ENCODE measurements at places on chromosomes 4 and X.

DNA sequence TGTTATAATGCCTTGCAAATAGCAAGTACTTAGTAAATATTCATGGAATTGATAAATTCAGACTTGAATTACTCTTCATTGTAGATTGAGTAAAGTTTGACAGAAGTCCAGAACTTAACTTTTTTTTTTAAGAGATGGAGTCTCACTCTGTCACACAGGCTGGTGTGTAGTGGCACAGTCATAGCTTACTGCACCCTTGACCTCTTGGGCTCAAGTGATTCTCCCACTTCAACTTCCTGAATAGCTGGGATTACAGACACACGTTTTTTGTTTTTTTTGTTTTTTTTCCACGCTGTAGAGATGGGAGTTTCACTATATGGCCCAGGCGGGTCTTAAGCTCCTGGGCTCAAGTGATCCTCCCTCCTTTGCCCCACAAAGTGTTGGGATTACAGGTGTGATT, 32.1 kb downstream of the UBE2K start:
- no peak for DNase-seq

- no peak for DNase-seq
Observed at GRCh38 chrX:45368705-45369104, 168.0 kb upstream of the DIPK2B start.

GRCh38 chr4:52843958-52844357, 18.2 kb upstream of the RASL11B start:
- DNase-seq, result no peak

GRCh38 chr4:36492041-36492440, 210.6 kb downstream of the DTHD1 start:
- DNase-seq, result no peak

GRCh38 chr4:91373546-91373945, 930.2 kb upstream of the GRID2 start:
- DNase-seq, result no peak

DNA sequence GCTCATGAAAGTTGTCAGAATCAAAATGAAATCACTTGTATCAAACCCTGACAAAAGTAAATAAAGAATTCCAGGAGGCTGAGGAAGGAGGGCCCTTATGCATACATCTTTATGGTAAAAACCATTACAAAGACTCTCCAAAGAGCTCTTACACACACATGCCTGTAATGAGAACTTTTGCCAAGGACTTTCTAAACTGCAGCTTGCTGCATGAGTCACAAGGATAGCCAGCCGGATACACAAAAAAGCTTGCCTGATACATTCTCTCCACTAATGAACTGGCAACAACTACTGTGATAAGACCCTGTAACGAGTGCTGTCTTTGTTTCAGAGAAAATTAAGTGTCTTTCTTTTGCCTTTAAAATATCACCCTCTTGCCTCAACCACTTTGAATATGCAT, 618.1 kb downstream of the PPP4R3C start:
- DNase-seq, result peak; percentile 25

DNA sequence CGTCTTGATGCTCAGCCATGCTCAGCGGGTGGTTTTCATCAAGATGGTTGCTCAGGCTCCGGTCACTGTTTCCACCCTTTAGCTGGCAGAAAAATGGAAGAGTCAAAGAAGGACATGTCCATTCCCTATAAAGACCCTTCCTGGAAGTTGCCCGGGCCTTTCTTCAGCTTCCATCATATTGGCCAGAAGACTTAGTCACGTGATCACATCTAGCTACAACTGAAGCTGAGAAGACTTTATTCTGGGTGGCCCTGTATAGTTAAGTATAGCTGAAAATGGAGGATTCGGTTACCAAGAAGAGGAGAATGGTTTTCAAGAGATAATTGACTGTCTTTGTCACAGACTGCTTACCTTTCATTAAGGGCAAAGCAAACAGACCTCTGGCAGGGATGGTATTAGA, 296.7 kb upstream of the CASK start:
- DNase-seq, result no peak

- no peak for DNase-seq
Observed at GRCh38 chr4:13940921-13941320, 313.4 kb upstream of the BOD1L1 start.

DNA sequence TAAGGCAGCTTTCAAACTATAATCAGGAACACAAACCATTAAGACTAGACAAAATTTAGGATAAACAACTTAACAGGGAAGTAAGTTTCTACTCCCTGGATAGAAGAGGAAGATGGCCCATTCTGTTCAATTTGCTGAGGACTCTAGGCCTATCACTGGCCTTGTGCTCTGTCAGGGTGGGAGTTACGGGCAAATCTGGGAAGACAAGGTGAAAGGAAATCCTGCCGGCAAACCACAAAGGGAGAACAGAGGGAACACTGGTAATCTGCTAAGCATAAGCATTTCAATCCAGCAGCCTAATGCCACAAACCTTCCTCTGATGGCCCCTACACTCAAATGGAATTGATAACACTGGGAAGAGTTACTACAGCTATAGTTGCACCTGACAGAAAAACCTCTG, 8.3 kb downstream of the GPR82 start:
- DNase-seq, result no peak

GRCh38 chr4:110643096-110643495, 20.2 kb upstream of the PITX2 start:
- DNase-seq, result no peak

DNA sequence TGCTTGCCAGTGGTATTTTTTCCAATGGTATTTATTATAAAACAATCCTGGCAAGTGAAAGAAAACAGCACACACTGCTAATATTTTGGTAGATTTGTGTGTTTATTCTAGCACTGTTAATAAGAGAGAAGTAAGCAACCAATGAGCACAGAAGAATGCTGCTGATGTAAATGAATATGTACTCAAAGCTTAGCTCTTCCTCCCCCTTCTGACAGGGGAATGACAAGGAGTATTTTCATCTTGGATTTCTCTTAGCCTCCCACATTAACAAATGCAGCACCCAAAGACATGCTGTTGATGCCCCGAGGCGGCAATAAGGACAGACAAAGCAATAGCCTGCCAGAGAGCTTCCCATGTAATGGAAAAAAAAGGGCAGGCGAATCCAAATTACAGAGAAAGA, 18.6 kb downstream of the ARHGAP6 start:
- no peak for DNase-seq

DNA sequence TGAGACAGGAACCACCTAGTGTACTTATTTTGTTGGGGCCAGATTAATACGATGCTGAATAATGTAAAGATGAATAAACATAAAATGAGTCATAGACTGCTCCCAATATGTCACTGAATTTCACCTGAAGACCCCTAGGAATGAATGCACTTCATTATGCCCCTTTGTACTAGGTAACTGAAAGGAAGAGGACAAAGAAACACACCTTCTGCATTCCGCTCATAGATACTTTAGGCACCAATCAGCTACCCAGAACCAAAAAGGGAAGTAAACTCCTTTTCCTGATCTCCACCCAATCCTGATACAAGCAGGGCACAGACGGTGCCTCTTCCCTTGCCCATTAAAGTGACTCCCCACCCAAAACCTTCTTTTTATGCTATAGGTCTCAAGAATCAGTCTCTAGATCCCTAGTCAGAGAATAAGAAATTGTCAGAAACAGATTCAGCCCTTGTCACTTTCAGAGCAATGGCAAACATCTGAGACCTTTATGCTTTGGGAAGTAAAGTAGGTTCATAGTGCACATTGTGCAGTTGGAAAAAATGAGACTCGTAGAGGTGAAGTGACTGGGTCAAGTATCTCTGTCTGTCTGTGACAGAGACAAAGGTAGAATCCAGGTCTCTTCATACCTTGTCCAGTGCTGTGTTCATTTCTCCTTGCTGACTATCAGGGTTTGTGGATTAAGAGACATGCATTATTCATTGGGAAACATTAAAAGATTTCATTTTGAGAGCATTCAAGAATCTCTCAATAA, 2.3 kb downstream of the GPR174 start:
- DNase-seq, result no peak

- DNase-seq, result peak; percentile 64
Observed at GRCh38 chrX:23756165-23756564, 13.1 kb upstream of the ACOT9 start.

GRCh38 chrX:67893931-67894330, 350.1 kb downstream of the AR start:
- no peak for DNase-seq

GRCh38 chr4:6019316-6020263, 1.4 kb upstream of the C4orf50 start:
- peak; percentile 53 for DNase-seq

DNA sequence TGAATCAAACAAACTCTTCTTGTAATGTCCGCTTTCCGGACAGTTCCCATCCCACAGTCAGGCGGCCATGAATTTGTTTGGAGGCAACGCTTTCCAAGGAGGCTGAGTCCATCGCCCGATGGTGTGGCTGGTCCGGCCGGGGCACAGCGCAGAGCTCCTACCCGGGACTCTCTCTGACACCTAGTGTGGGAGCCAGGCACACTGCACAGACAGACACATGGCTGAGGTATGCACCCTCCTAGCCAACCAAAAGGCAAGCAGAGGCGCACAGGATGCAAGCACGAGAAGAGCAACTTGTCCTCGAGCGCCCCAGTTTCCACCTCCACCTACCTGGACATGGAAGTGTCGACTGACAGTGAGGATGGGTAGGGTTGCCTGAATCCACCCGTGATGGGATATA, 87.5 kb downstream of the LEF1 start:
- DNase-seq, result no peak

DNA sequence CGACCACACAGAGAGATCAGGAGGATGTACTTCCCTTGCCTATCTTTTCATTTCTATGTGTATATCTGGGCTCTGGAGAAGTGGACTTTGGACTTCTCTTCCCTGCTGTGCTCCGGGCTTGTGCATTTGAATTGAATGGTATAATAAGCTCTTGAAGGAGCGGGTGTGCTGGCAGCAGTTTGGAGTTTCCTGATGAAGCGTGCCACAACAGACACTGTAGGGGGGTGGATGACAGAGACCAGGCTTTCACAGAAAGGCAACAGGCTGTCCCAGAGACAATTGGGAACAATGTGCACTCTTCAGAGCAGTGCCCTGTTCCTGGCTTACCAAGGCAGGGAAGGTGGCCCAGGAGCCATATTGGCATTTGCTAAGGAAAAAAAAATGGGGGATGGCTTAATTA, 170.1 kb downstream of the FRMPD4 start:
- DNase-seq, result no peak

GRCh38 chr4:110492522-110492921, 16.6 kb downstream of the ENPEP start:
- DNase-seq, result no peak

DNA sequence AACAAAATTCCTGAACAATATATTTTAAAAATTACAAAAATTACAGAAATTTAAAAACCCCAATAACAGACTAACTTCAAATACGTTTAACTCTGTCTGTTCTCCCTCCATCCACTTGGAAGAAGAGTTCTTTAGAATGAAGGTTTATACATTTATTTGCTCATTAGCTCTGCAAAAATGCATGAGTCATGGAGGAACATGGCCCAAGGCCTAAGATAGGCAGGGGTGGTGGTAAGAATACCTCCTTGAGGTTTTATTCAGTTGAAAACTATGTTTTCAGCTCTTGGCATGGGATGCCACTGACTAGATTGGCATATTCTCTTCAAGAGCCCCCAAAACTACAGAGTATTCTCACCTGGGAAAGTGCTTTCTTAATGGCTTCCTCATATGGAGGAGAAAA, 8.8 kb upstream of the LRRC66 start:
- DNase-seq, result peak; percentile 56

GRCh38 chr4:54898056-54898562, 227.3 kb downstream of the KDR start:
- DNase-seq, result no peak

- DNase-seq, result no peak
Observed at GRCh38 chr4:84511703-84512102, 12.6 kb upstream of the NKX6-1 start.

- peak; percentile 20 for DNase-seq
Observed at GRCh38 chr4:105060628-105061027, 86.0 kb upstream of the TET2 start.

GRCh38 chr4:99845708-99846469, 29.3 kb downstream of the DAPP1 start:
- no peak for DNase-seq

DNA sequence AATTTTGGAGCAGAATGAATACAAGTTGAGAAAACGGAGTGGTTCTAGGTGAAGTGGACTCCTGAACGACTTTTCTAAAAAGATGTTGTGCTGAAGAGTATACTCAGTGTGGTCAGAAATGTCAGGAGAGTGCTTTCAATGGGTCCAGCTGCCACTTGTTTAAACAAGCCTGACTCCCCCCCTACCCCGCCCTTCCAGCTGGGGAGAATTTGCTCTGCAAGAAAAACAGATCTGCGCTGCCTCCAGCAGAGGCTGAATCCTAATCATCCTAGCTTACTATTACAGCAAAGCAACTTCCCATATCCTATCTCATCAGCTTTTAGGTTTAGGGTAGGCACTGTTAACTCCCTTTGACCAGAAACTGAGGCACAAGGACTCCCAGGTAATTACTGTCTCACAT, 1.9 kb downstream of the MAP3K15 start:
- no peak for DNase-seq

DNA sequence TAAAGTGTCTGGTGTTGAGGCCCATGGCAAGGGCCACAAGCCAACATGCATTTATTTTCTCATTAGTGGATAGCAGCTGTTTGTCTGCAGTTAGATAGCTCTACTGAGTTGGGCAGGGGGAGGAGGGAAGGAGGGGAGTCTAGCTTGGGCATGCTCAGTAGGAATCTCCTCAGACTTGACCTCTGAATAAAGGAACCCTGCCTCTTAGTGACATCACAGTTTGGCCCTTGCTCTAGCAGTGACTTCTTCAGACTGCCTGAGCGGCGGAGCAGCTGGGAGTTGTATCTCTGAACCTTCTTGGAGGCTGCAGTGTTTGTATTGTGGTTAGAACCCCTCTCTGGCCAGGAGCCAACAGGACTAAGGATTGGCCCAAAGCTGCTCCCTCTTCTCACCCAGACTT, 57.4 kb downstream of the BCORL1 start:
- no peak for DNase-seq

- DNase-seq, result no peak
Observed at GRCh38 chrX:49129427-49129826, 5.9 kb upstream of the GPKOW start.

DNA sequence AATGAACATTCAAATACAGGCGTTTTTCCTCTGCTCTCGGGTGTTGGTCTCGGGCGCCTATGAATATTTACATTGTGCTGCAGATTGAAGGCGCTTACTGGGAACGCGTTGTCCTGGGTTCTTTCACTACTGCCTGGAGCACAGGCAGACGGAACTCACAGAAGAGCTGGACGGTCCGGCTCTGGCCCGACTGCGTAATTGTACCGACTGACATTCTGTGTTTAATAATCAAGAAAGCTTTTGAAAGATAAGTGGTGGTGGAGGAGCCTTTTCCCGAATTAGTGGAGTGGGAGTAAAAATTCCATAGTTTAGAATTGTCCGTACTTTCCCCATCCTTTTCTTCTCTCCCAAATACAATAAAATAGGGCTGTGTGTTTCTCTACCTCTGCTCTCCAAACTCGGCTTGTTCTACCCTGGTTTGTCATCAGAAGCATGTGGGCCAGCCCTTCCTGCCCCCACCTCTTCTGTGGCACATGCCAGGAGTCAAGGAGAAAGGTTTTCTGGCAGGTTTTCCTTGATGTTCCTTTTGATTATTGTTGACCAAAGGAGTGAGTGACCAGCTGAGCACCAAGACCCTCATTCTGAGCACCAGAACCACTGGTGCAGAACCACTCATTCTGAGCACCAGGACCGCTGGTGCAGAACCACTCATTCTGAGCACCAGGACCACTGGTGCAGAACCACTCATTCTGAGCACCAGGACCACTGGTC, 2.3 kb downstream of the FHDC1 start:
- no peak for DNase-seq

- no peak for DNase-seq
Observed at GRCh38 chr4:188178806-188179205, 39.6 kb downstream of the TRIML1 start.

- DNase-seq, result no peak
Observed at GRCh38 chrX:48976086-48976485, 4.4 kb upstream of the KCND1 start.

All from fibroblast of pulmonary artery (primary cell).